ENCODE measurements at places on chromosomes 13 and 19. TPM values are rescaled to one million over a fixed set of nuclear protein-coding genes. Genes with fewer than 3 reads are reported as not detected.

The ZNF681 gene
- 5.7 TPM for polyA plus RNA-seq

The KLK5 gene
- polyA plus RNA-seq, result not detected

The NCAN gene
- not detected for polyA plus RNA-seq

The RNF225 gene
- polyA plus RNA-seq, result not detected

The SHISA7 gene
- polyA plus RNA-seq, result not detected

The BRCA2 gene
- polyA plus RNA-seq, result 1.6 TPM

The FPR3 gene
- not detected for polyA plus RNA-seq

The OR10H1 gene
- not detected for polyA plus RNA-seq

The IL12RB1 gene
- polyA plus RNA-seq, result 17.6 TPM

The APOC1 gene
- not detected for polyA plus RNA-seq
